Activated CD8-positive, alpha-beta T cell treated with anti-CD3 and anti-CD28 coated beads for 36 hours (primary cell): ENCODE measurements at places on chromosomes 5 and 9. TPM values are rescaled to one million over a fixed set of nuclear protein-coding genes. Genes with fewer than 3 reads are reported as not detected.
A peak's percentile ranks its signal among the peaks of the same experiment; 100 is the strongest.

Gene PHF24
- total RNA-seq = not detected

Gene BHMT
- total RNA-seq = not detected

Gene GHR
- not detected for total RNA-seq

Gene LRRC19
- not detected for total RNA-seq

Gene GABBR2
- total RNA-seq = not detected

Gene RNF130
- 10.1 TPM for total RNA-seq

Gene MACROH2A1
- 170 TPM for total RNA-seq

Gene PCDHB10
- not detected for total RNA-seq

Gene CNTNAP3
- not detected for total RNA-seq

Gene NMUR2
- total RNA-seq = not detected

Gene CCDC152
- total RNA-seq = 10.1 TPM

Gene MEIKIN
- total RNA-seq = not detected

Gene ASPN
- not detected for total RNA-seq

DNA sequence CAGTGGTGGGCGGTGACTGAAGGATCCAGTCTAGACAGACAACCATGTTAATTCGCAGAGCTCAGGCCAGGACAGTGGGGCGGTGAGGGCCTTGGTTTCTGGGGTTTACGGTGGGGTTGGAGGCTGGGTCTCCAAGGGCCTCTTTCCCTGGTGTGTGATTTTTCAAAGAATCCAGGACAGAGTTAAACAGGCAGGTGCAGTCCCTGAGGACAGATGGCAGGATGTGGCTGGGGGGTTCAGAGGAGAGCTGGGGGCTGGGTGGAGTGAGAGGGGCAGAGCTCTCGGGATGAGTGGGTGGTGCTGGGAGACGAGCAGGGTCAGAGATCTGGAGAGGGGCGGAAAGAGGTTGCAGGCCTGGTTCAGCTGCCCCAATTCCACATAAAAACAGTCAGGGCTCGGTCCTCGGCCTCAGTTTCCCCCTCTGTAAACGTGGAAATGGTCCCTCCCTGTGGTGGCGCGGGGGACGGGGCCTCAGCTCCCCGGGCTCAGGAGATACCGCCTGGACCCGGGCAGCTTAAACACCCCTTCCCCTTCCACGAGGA lies 145.9 kb downstream of the GAPVD1 start:
- H3K4me3 ChIP-seq = peak overlapping the region; percentile 59
- H3K4me1 ChIP-seq = peaks cover 14% of the 10 kb centered on the region
- no peak overlapping the region for H3K27ac ChIP-seq
- DNase-seq = no peak

GRCh38 chr5:28788954-28789353 lies 1750.6 kb upstream of the CDH9 start:
- no peaks in the 10 kb centered on the region for H3K36me3 ChIP-seq
- H3K27ac ChIP-seq = no peak overlapping the region
- no peak overlapping the region for H3K4me3 ChIP-seq

DNA sequence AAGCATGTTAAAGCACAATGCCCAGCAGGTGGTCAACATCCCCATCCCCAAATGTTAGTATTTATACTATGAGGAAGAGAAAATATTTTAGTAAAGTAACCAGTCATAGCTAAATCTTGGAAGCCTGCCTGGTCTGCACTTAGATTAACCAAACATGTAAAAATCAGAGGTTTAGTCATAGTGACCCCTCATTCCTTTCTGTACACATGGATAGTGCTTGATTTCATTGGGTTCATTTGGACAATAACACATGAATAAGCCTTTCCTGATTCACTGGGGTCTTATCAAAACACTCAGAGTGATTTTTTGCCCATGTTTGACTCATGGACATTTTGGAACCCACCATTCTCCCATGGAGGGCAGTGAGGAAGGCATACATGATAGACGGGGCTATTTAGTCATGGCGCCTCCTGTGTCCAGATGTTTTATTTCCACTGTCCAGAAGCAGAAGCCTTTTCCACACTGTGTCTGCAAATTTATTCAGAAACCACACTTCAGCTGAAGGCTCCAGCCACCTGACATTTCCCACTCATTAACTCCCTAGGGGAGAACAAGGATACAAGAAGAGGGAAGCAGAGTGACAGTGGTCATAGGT lies 32.5 kb downstream of the OR1J1 start:
- no peak overlapping the region for H3K4me3 ChIP-seq
- no peaks in the 10 kb centered on the region for H3K36me3 ChIP-seq
- no peak overlapping the region for H3K27ac ChIP-seq
- no peak for DNase-seq

DNA sequence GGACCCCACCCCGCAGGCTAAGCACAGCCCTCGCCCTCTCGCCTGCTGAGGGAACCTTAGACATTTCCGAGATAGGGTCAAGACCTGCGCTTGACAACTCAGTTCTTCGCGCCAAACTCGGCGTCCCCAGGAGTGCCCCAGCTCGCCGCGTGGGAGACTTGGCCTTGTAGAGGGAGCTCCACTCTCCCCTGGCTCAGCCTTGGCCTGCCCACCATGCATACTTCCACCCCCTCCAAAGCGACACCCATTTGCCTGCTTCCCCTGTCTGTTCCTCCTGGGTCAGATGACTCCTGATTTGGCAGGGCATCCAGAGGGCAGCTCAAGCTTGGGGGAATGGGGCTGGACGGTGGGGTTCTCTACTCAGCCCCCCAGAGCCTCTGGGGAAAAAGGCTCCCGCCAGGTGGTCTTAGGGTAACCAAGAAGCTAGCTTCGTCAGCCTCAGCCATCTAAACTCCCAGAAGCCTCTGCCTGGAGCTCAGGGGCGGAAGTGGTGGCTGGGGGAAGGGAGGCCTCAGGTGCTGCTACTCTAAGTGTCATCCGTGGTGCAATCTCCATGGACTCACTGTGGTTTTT lies 560 bp downstream of the DOCK2 start:
- H3K4me1 ChIP-seq = peaks cover 49% of the 10 kb centered on the region
- no peaks in the 10 kb centered on the region for H3K27me3 ChIP-seq
- H3K4me3 ChIP-seq = peak overlapping the region; percentile 82
- peaks cover 40% of the 10 kb centered on the region for H3K36me3 ChIP-seq
- H3K27ac ChIP-seq = peak overlapping the region; percentile 96
- peak; percentile 92 for DNase-seq

- peak; percentile 53 for DNase-seq
- peak overlapping the region; percentile 81 for H3K27ac ChIP-seq
- peaks cover 49% of the 10 kb centered on the region for H3K4me1 ChIP-seq
- H3K4me3 ChIP-seq = no peak overlapping the region
These were observed 84.7 kb downstream of the PARP8 start for GRCh38 chr5:50751064-50751657.

- H3K36me3 ChIP-seq = peaks cover 30% of the 10 kb centered on the region
- H3K27me3 ChIP-seq = peaks cover under 1% of the 10 kb centered on the region
- peak overlapping the region; percentile 89 for H3K4me3 ChIP-seq
- peak overlapping the region; percentile 92 for H3K27ac ChIP-seq
These were observed 1.3 kb upstream of the VDAC1 start for GRCh38 chr5:134006115-134006514.

DNA sequence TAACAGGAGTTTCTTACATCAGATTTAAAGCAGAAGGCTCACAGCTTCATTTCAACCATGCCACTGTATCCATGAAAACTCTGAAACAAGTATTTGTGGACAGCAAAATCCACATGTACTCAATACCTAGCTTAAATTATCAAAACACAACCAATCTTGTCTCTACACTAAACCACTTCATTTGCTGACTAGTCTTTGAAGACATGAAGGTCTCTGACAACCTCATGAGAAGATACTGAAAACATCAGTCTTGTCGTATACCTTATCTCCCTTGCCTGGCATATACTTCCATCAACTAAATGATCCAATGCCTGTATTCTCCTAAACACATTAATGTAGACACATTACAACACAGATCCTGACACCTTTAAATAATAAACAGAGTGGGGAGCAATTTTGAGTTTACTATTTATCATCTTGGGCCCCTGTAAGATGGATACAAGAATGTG lies 2.9 kb downstream of the RPS23 start:
- no peak for DNase-seq
- H3K36me3 ChIP-seq = peaks cover 73% of the 10 kb centered on the region
- H3K4me3 ChIP-seq = peak overlapping the region; percentile 2

DNA sequence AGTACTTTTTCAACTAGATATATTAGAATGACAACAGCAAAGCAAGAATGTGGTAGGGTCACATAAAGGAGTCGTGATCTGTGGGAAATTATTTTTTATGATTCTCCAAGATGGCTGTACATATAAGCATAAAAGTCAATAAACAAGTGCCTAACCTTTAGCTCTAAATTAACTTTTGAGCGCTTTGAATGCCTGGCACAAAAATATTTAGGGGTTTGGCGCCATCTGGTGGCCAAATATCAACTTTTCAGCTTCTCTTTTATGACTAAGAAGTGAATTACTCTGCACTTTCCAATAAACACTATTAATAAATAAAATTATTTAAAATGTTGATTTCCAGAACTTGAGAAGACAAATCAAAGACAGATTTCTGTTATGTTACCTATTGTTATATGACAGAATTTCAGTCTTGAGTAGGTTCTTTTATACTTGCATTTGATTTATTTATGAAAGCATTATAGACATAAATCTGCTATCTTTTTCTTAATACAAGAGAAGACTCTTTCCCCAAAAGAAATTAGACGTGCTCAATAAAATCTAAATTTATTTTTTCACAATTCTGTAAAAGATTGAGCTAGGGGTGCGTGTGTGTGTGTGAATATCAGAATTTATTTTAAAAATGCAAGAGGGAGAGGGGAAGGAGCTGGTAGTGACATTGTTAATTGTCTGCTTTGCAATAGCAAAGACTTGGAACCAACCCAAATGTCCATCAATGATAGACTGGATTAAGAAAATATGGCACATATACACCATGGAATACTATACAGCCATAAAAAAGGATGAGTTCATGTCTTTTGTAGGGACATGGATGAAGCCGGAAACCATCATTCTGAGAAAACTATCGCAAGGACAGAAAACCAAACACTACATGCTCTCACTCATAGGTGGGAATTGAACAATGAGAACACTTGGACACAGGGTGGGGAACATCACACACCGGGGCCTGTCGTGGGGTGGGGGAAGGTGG lies 36.7 kb upstream of the ARRDC3 start:
- peaks cover 18% of the 10 kb centered on the region for H3K4me1 ChIP-seq
- no peak overlapping the region for H3K4me3 ChIP-seq
- peak; percentile 84 for DNase-seq
- no peaks in the 10 kb centered on the region for H3K27me3 ChIP-seq

DNA sequence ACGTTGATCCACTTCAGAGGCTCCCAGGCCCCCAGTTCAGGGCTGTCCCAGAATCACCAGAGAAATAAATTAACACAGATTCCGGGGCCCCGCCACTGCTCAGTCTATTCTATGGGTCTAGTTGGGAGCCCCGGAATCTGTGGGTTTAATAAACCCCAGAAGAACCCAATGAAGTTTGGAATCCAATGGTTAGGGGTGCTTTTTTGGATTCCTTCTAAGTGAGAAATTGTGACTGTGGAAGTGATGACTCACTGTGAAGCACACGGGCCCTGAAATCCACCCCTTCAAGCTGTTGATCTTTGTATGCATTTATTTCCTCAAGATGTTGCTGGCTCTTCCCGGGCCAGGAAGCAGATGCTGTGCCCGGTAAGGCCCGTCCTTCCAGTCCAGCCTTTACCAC lies 57.3 kb upstream of the SLC28A3 start:
- no peaks in the 10 kb centered on the region for H3K4me1 ChIP-seq
- H3K4me3 ChIP-seq = no peak overlapping the region
- DNase-seq = no peak
- H3K36me3 ChIP-seq = no peaks in the 10 kb centered on the region
- no peak overlapping the region for H3K27ac ChIP-seq

DNA sequence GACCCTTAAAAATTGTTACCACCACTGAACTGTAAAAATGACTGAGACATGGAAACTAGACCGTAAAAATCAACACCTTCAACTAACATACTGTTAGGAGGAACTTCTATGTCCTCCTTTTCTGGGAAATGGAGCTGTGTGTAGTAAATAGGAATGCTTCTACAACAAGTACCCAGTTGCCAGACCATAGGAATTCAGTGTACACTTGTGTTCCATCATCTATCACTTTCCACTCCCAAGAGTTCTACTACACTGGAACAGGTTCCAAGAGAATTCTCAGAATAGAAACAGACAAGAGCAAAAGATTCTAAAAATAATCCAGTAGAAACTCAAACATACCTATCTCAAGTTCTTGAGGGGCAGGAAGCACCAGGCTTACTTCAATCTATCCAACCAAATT lies 23.6 kb downstream of the UBAP2 start:
- peaks cover 17% of the 10 kb centered on the region for H3K4me1 ChIP-seq
- H3K36me3 ChIP-seq = peaks cover 4% of the 10 kb centered on the region
- no peaks in the 10 kb centered on the region for H3K27me3 ChIP-seq

- no peaks in the 10 kb centered on the region for H3K36me3 ChIP-seq
- no peak overlapping the region for H3K27ac ChIP-seq
- H3K4me1 ChIP-seq = peaks cover 15% of the 10 kb centered on the region
- DNase-seq = no peak
- no peaks in the 10 kb centered on the region for H3K27me3 ChIP-seq
These were observed 568.9 kb downstream of the CCDC171 start for GRCh38 chr9:16121601-16122286.

DNA sequence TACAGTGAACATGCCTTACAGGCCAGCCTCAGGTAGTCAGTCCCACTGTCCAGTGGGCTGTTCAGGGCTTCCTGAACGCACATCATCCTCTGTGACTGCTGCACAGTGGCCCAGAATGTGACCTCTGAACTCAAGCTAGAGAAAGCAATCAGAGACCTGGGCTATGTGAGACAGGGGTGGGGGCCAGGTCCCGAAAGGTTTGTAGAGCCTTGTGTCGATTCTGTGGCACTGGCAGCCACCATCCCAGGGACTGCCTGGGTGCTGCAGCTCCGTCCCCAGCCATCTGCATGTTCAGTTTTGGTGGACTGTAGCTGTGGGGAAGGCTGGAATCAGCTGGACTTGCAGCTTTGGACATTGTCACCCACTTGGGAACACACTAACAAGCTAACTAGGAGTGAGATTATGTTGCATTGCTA lies 47.7 kb downstream of the MVB12B start:
- peaks cover 29% of the 10 kb centered on the region for H3K4me1 ChIP-seq
- no peak for DNase-seq

- no peaks in the 10 kb centered on the region for H3K36me3 ChIP-seq
- H3K4me3 ChIP-seq = no peak overlapping the region
- H3K4me1 ChIP-seq = no peaks in the 10 kb centered on the region
- peaks cover 2% of the 10 kb centered on the region for H3K27me3 ChIP-seq
- DNase-seq = no peak
- no peak overlapping the region for H3K27ac ChIP-seq
These were observed 27.2 kb upstream of the ASS1 start for GRCh38 chr9:130417602-130418001.

- H3K27me3 ChIP-seq = no peaks in the 10 kb centered on the region
- H3K4me3 ChIP-seq = no peak overlapping the region
- H3K27ac ChIP-seq = no peak overlapping the region
- no peaks in the 10 kb centered on the region for H3K36me3 ChIP-seq
- no peak for DNase-seq
These were observed 480.8 kb downstream of the SPATA31A7 start for GRCh38 chr9:61670616-61671015.

GRCh38 chr9:78320030-78320693 lies 23.2 kb downstream of the PSAT1 start:
- H3K27ac ChIP-seq = no peak overlapping the region
- no peak for DNase-seq
- H3K4me3 ChIP-seq = no peak overlapping the region
- H3K27me3 ChIP-seq = no peaks in the 10 kb centered on the region
- H3K4me1 ChIP-seq = no peaks in the 10 kb centered on the region
